Skin of body (tissue), 3 donors: ENCODE measurements at places on chromosomes 13 and 19. TPM values are rescaled to one million over a fixed set of nuclear protein-coding genes. Genes with fewer than 3 reads are reported as not detected.

MBD3L2B gene
- total RNA-seq = not detected

- peak; percentile 3 for DNase-seq
Observed at GRCh38 chr19:53659292-53659691, 27.5 kb downstream of the DPRX start.

GRCh38 chr19:35206379-35206778 lies 22.2 kb downstream of the FAM187B start:
- no peak for DNase-seq

DNA sequence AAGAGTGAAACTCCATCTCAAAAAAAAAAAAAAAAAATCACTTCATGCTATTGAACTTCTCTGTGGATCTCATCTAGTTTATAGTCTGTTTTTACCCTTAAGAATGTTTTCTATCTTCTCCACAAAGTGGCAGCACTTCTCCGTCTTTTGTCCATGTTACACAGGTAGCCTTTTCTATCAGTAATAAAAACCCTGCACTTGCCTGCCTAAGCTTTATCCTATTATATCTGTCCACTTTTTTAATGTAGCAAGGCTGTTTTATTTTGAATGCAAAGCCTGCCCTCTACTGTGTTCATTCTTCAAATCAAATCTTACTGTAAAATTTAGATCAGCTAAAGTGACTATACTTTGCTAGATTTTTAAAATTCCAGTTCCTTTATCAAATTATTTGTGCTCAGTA lies 124.0 kb downstream of the STOML3 start:
- no peak for DNase-seq

OVOL3 gene
- not detected for total RNA-seq

DNA sequence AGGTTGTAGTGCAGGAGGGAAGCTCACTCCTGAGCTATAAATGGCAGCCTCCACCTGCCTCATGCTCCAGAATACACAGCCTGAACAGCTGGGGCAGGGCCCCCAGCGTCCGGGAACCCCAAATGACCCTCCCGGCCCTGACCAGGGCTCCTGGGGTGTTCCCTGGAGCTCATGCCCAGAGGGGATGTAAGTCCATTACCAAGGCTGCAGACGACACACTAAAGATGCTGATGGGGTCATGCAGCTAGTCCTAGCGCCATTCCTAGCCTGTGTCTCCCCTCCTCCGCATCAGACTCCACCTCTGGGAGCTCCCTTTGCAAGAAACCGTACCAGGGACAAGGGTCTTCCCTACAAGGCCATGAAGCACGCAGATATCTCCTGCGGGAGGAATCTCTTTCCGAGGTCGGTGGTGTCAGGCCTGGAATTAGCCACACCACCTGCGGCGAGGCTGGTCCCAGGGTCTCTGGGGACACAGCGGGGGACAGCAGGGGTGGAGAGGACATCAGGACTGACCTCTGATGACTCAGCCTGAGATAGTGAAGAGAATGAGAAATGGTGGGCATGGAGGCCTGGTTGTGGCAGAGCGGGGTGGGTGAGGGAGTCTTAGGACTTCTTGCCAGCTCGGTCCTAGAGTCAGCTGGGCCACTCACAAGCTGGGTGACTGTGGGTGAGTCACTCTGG lies 11.9 kb upstream of the TPM4 start:
- no peak for DNase-seq

GRCh38 chr19:49342291-49342721 lies 7.1 kb downstream of the CD37 start:
- DNase-seq = no peak

DNA sequence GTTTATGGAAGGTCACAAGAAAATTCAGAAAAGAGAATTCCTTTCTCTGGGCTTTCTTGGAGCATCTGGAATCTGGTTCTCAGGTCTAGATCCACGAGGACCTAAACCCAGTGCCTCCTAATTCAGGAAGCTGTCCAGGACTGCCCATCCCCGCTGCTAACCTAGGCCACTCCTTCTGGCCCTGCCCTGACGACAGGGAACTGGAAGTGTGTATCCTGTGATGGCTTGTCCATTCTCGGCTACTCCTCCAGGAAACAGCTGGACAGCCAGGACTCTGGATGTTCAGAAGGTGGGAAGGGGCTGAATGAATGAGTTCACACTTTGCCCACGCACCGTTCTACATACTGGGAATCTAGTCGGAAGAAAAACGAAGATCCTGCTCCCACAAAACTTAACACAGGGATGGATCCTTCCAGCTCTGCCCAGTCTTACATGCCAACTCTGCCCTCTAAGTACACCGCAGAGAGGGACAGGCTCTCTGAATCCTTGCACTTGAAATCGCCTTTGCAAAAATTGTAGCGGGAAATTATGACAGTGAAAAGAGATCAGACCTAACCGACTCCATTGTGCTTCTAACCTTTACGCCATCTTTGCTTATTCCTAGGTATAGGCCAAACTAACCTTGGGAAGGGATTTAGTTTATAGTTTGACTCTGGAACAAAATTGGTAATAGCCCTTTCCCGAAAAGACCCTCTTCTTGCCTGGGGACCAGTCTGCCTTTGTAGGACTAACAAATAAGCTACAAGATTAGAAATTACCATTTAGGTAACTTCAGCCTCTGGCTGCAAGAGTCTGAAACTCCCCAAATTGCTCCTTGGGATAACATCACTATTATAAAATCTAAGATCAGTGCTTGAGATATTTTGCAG lies 1.8 kb downstream of the LSM4 start:
- no peak for DNase-seq

IGFL1 gene
- 0.69 TPM for total RNA-seq

- DNase-seq = no peak
Observed at GRCh38 chr13:50451609-50452008, 391.9 kb downstream of the DLEU7 start.

- DNase-seq = peak; percentile 58
Observed at GRCh38 chr19:48963371-48964204, 1.5 kb upstream of the FTL start.

GRCh38 chr19:28074773-28075172 lies 1138.2 kb downstream of the UQCRFS1 start:
- DNase-seq = no peak

GRCh38 chr19:54461613-54462012 lies 2.0 kb downstream of the LENG9 start:
- DNase-seq = peak; percentile 43

RUBCNL gene
- total RNA-seq = 3.9 TPM

PSG6 gene
- total RNA-seq = not detected

DNA sequence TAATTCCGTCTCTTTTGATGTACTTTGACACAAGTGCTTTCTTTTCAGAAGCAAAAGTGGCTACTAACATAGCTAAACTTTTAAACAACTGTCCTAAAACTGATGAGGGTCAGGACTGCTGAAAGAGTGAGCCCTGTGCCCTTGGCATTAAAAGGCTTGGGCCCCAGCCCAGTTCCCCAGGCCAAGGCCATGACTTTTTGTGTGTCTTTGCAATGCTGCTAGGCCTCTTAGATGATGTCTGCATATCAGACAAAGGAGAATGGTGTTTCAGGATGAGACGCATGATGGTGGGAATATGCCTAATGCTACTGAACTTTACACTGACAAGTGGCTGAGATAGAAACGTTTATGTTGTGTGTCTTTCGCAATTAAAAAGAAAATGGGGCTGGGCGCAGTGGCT lies 38.0 kb downstream of the SLC7A9 start:
- DNase-seq = no peak

SLITRK6 gene
- total RNA-seq = 16.8 TPM

ZNF491 gene
- 3.8 TPM for total RNA-seq

DNA sequence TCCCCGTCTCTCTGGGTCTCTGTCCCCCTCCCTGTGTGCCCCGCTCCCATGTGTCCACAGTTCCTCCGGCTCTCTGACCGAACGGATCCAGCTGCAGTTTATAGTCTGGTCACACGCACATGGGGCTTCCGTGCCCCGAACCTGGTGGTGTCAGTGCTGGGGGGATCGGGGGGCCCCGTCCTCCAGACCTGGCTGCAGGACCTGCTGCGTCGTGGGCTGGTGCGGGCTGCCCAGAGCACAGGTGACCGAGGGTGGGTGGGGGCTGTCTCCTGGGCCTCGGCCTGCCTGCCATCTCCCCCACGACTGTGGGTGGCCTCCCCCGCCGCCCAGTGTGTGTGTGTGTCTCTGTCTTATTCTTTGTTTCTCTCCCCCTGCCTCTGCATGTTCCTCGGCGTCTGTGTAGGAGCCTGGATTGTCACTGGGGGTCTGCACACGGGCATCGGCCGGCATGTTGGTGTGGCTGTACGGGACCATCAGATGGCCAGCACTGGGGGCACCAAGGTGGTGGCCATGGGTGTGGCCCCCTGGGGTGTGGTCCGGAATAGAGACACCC lies 10.3 kb downstream of the TRPM4 start:
- no peak for DNase-seq

GRCh38 chr13:41286370-41286769 lies 23.0 kb upstream of the MTRF1 start:
- no peak for DNase-seq

- DNase-seq = no peak
Observed at GRCh38 chr19:47509973-47510372, 4.9 kb downstream of the NAPA start.

PGLYRP2 gene
- total RNA-seq = 1.1 TPM

DNA sequence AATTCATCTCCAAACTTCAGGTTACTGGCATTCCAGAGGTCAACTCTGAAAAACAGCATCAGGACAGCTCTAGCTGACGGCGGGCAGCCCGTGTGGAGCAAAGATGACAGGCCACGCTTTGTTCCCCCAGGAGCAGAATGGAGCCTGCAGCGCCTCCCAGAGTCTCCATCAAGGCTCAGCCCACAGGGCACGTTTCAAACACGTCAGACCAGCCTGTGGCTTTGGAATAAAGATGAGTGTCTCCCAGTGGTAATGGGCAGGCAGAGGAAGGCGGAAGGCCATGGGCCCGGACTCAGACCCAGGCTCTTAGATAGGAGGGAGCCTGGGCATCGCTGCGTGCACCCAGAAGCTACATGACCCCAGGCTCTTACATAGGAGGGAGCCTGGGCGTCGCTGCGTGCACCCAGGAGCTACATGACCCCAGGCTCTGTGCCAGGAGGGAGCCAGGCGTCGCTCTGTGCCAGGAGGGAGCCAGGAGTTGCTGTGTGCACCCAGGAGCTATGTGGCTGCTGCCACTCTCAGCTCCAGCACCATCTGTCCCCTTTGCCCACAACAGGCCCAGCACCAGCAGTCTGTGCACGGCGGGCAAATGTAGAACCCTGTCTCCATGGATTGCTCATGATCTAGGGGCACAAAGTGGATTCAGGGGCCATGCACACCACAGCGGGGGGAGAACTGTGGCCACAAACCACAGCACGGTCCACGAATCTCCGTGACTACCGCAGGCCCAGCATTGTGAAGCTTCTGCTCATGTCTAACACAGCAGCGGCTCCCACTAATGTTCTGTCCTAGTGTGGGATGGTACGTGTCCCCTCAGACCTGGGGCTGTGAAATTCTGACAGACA lies 47.8 kb upstream of the C13orf46 start:
- no peak for DNase-seq

MUC16 gene
- total RNA-seq = 0.49 TPM
